MG63 (cell line): ENCODE measurements at places on chromosomes 2 and 18.

DNA sequence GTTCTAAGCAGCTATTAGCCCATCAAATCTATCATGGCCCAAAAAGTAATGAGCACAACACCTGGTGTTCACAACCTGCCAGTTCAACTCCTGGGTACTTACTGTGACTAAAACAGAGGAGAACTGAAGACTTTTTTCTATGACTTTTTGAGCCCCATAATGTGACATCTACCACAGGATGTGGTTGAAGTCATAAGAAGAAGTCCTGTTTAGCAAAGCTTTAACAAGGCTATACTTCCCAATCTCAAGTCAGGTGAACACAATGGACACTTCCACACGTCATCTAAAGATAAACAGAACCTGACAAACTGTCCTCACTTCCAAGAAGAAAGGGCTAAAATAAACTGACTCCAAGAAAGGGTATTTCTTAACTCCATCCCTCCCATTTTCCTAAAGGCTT, 138.8 kb downstream of the ATAD2B start:
- DNase-seq, result no peak

DNA sequence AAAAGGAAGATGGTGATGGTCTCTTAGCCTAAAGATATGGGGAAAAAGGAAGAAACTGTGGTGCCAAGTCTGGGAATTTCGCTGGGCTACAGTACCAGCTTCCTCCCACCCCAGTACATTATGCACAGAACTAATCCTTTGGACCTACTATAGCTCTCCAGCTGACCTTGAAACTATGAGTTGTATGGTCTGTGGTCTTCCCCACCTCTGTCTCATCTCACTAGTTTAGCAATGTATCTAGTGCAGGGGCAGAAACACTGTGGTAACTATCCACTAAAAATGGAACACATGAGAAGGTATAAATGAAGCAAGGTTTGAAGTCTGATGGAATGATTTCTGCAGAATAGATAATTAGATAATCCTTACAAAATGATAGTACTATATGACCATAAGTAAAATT, 190.4 kb upstream of the CCDC150 start:
- DNase-seq, result no peak

GRCh38 chr2:105496271-105496670, 97.4 kb upstream of the FHL2 start:
- no peak for DNase-seq

DNA sequence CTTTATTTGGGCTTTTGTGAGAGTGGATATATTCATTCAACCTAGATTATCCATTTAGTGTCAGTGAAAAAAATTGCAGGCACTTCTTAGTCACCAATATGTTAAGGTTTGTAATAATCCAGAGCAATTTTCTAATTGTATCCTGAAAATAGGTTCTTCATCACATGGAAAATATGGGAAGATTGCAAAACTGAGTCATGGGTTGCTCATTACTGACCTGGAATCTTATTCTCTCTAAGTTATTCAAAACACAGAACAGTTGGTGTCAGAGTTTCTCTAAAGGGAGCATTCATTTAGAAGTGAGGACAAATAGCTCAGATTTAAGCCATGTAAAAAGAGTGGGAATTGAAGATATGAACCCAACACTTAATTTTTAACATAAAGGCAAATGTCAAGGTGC, 181.3 kb downstream of the IKZF2 start:
- no peak for DNase-seq

DNA sequence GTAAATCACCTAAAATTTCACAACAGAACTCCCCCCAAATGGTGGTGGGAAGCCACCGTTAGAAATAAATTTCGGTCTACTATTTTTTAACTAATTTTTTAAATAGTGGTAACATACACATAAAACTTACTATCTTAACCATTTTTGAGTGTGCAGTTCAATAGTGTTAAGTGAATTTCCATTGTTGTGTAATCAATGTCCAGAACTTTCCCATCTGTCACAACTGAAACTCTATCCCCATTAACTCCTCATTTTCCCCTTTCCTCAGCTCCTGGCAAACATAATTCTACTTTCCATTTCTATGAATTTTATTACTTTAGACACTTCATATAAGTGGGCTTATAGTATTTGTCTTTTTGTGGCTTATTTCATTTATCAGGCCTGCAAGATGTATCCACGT, 34.1 kb upstream of the HNMT start:
- DNase-seq, result no peak

DNA sequence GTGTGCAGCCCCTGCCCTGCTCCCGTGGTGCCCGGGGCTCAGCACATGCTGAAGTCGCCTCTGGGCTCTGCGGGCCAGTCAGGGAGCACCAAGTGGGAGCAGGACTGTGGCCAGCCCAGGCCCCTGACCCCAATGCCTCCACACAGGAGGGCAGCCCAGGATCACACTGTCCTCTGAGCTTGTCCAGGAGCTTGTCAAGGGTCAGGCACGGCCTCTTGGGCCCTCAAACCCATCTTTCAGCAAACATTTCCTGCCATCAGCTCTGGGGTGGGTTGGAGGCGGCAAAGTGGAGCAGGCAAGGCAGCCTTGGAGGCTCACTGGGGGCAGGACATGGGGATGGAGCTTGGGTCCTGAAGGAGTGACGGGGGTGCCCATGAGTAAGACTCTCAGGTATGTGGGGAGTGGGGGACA, 10.3 kb downstream of the SNED1 start:
- no peak for DNase-seq

- DNase-seq, result no peak
Observed at GRCh38 chr2:54722641-54723040, 821 bp upstream of the EML6 start.

DNA sequence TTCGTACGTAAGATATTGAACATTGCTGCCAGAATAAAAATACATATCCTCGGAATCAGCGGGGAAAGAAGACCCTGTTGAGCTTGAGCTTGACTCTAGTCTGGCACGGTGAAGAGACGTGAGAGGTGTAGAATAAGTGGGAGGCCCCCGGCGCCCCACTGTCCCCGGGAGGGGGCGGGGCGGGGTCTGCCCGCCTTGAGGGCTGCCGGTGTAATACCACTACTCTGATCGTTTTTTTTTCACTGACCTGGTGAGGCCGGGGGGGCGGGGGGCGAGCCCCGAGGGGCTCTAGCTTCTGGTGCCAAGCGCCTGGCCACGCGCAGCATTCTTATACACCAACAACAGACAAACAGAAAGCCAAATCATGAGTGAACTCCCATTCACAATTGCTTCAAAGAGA, 324.0 kb upstream of the REG3G start:
- no peak for DNase-seq

- DNase-seq, result no peak
Observed at GRCh38 chr2:66462501-66462825, 27.5 kb downstream of the MEIS1 start.

GRCh38 chr2:85811180-85812093, 57.6 kb downstream of the ATOH8 start:
- DNase-seq, result peak; percentile 89

DNA sequence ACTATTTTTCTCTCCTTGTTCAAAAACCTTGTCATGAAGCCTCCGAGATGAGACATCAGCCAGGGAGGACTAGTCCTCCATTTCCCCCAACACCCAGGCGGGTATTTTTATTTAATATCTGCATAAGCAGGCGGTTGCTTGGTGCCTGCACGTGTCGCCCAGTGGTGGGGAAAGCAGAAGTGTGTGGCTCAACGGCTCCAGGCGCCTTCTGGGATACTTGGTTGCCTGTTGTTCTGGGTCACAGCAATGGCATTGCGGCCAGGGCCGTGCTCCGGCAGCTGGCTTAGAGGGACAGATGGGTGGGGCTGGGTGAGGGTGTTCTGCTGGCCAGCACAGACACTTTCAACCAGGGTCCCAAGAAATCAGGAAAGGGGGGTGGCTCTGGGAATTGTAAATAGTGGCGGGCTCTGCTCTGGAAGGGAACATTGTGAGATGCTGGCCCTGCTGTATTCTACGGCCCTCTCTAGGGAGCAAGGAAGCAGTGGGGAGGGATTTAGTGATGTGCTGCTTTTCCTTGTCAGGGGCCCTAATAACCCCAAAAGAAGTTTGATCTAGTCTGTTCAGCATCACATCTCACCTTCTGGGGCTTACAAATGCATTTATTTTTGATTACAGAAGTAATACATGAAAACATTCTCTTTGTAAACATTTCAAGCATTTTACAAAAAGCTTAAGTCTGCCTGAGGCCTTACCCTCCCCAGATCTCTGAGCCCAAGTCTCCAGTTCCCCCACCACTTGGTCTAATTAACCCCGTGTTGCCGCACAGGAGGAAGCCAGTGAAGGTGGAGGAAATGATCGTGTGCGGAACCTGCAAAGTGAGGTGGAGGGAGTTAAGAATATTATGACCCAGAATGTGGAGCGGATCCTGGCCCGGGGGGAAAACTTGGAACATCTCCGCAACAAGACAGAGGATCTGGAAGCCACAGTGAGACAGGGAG, 1.1 kb downstream of the VAMP8 start:
- DNase-seq, result no peak

DNA sequence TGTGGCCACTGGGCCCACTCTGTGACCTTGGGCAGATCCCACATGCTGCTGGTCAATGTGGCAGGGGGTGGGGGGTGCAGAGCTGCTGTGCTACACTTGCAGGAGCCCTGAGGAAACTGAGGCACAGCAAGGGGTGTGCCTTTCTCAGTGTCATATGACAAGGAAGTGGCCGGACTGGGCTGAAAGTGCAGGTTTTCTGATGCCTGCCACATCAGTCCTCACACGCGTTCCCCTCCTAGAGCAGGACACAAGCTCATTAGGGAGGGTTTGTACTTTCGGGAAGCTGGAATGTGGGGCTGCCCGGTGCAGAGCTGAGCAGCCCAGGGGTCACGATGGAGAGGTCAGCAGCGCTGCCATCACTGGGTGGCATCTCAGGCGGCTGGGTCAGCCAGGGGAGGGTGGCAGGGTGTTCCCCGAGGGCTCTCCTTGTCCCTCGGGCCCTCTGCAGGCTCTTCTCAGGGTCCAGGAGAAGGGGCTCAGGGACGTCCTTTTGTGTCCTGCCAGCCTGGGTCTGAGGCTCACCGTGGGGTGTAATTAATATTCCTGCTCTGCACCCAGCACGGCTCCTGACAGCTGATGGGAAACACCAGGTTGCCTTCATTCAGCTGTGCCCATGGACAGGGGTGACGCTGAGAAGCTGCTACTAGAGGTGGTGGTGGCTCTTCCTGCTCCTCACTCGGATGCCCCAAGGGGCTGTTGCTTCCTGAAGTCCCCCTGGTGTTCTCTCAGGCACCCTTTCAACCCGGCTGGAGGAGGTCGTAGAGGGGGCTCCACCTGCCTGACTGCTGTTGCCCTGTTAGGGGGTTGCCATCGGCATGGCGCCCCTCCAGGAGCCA, 62.1 kb upstream of the HDAC4 start:
- no peak for DNase-seq

GRCh38 chr2:181138816-181139215, 158.4 kb downstream of the UBE2E3 start:
- DNase-seq, result no peak

- DNase-seq, result no peak
Observed at GRCh38 chr2:184743096-184743495, 144.8 kb downstream of the ZNF804A start.

DNA sequence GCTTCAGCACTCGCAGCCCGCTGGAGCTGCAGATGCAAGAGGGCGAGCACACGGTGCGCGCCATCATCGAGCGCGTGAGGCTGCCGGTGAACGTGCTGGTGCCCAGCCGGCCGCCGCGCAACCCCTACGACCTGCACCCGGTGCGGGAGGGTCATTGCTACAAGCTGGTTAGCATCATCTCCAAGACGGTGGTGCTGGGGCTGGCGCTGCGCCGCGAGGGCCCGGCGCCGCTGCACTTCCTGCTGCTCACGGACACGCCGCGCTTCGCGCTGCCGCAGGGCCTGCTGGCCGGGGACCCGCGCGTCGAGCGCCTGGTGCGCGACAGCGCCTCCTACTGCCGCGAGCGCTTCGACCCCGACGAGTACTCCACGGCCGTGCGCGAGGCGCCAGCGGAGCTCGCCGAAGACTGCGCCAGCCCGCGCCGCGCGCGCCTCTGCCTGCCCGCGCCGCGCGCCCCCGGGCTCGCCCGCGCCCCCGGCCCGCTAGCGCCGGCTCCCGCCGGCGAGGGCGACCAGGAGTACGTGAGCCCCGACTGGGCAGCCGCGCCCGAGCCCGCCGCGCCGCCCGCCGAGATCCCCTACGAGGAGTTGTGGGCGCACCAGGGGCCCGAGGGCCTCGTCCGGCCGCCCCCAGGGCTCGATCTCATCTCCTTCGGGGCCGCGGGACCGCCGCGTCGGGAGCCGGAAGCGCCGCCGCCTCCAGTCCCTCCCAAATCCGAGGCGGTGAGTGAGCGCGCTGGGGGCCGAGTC, 11.8 kb downstream of the GAREM2 start:
- DNase-seq, result no peak

GRCh38 chr2:190213441-190214335, 105.9 kb downstream of the HIBCH start:
- DNase-seq, result no peak

DNA sequence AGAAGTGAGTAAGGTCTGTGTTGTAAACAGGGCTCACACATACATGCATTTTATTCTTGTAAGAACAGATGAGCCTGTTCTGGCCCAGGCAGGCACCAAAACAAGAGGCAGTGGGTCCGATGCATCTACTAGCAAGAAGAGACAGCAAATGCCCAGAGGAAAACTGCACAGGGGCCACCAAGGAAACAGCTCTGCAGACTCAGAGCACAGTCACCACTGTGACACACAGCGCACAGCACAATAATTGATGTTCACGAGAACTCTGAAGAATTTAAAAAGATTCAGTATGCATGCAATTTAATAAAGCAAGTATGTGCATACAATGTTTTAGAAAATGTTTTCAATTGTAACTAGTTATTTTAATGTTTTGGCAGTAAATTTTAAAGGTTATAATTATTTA, 24.8 kb downstream of the LONRF2 start:
- DNase-seq, result no peak

- DNase-seq, result no peak
Observed at GRCh38 chr2:85994897-85995647, 106.3 kb upstream of the ST3GAL5 start.

- peak; percentile 53 for DNase-seq
Observed at GRCh38 chr2:67997903-67998302, 64.9 kb downstream of the C1D start.

GRCh38 chr2:136058262-136058661, 59.7 kb downstream of the CXCR4 start:
- no peak for DNase-seq

DNA sequence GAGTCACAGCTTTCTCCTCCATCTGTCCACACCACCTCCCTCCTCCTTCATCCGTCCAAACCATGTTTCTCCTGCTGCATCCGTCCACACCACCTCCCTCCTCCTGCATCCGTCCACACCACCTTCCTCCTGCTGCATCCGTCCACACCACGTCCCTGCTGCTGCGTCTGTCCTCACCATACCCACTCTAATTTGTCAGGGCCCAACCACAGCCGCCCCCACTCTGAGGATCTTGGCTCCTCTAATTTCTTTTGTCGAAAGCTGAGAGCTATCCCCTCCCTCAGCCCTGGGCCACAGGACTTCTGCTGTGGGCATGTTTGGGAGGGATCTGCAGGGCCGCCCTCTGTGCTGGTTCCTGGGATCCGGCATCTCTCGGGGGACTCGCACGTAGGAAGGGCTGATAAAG, 67.4 kb downstream of the TPO start:
- DNase-seq, result no peak
